ENCODE measurements at places on chromosomes 12 and 14. TPM values are rescaled to one million over a fixed set of nuclear protein-coding genes. Genes with fewer than 3 reads are reported as not detected.

DNA sequence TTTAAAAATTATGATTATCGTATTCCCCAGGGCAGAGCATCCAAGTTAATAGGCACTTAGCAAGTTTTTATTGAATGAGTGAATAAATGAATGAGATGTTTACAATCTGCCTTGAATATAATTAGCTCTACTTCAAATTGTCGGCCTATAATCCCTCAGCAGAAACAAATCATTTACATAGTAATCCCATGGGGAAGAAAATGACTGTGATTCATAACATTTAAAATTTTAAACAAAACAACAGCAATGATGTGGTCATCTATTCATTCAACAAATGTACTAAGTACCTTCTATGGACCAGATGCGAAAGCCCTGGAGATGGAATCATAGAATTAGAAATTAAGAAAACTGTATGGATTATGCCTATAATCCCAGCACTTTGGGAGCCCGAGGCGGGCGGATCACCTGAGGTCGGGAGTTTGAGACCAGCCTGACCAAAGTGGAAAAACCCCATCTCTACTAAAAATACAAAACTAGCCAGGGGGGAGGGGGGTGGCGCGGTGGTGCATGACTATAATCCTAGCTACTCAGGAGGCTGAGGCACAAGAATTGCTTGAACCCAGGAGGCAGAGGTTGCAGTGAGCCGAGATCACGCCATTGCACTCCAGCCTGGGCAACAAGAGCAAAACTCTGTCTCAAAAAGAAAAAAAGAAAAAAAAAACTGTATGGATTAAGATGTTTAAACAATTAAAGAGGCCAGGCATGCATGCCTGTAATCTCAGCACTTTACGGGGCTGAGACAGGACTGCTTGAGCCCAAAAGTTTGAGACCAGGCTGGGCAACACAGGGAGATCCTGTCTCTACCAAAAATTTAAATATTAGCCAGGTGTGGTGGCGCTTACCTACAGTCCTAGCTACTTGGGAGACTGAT lies 17.7 kb upstream of the MDM2 start:
- DNase-seq = no peak

- no peak for DNase-seq
These were observed 482.8 kb upstream of the TBX3 start for GRCh38 chr12:115166698-115167315.

DNA sequence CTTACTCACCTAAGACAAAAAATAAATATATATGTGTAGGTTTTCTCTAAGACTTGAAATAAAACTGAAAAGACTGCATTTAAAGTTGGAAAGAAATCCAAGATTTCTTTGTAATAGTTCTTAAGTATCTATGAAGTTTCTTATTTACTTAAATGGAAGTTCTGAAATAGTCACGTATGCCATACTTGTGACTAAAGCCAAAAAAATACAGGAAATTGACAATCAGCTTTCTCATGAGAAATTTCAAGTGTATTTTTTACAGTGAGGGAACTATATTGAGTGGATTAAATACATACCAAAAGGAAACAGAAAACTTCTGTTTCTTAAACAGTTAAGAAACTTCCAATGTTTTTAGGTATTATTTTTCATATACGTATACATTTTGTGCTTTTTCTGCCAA lies 188.1 kb downstream of the DPY19L2 start:
- DNase-seq = no peak

DNA sequence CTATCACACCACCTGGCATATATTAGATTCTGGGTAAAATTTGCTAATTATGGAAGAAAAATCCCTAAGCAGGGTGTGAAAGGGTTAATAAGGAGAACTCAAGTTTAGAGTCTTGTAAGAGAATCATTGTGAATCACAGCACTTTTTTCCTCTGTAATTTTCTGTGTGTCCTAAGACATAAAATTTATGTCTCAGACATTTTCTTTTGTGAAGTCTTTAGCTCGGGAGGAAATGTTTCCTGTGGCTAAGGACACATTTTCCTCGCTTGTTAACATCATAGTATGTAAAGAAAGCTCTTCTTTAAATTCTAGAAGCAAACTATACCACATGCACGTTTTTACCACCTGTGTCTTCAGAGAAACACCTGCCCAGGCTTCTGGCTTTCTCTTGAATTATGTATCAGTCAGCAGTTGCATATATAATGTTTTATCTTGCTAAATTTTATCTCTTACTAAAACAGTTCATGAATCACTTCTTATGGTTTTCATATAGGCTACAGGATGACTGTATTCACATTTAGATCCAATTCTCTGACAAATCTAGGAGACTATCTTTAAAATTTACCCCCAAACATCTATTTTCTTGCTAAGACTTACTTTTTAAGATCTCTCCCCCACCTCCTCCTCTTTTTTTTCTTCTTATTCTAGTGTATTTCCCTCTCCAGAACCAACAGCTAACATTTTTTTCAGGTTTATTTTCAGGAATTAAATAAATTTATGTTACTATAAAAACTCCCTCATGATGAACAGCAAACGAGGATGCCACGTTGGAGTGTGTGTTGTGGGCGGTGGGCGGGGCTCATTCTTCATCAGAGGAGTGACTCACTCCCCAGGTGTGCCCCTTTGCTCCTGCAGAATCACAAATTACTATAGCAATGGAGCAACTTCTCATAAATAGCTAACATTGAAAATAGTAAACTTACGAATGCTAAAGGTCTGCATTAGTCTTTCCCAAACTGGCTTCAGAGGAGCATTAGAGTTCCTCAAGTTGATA lies 11.6 kb upstream of the CSRP2 start:
- no peak for DNase-seq

- DNase-seq = no peak
These were observed 196.5 kb upstream of the FRMD6 start for GRCh38 chr14:51455041-51455835.

The TSFM gene
- total RNA-seq = 21.5 TPM

The TCL1A gene
- total RNA-seq = not detected

The RNASE3 gene
- total RNA-seq = not detected

The OR4K5 gene
- not detected for total RNA-seq

The B3GNT4 gene
- total RNA-seq = 0.14 TPM

All from kidney epithelial cell (primary cell).